ENCODE measurements at places on chromosomes 1 and 21.
A peak's percentile ranks its signal among the peaks of the same experiment; 100 is the strongest.

DNA sequence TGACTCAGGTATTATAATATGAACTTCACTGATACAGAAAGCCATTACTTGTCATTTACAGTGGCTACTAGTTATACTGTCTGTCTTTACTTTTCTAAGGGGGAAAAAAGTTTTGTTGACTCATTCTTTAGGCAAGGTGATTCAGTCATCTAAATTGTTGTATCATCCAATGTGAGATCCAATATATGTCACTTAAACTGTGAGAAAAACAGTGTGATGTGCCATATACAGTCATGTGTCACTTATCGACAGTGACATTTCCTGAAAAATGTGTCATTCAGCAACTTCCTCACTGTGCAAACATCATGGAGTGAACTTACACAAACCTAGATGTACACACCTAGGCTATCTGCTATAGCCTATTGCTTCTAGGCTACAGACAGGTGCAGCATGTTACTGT lies 57.6 kb downstream of the KCNK2 start:
- no peak for DNase-seq

GRCh38 chr1:227787513-227788270 lies 27.8 kb upstream of the PRSS38 start:
- peak; percentile 92 for DNase-seq

DNA sequence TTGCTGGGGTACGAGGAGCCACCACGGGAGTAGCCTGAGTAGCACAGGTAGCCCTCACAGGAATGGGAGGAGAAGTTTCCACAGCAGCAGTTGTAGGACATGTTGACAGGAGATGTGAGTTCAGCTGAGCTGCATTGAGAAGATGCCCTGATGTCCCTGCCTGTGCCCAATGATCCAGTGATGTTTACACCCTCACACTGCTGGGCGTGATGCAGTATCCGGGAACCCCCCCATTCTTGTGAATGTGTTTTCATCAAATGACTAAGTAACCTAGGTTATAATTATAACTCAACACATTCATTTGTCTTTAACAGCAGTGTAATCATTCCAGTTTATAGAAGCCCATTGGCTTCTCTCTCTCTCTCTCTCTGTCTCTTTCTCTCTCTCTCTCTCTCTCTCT lies at the start of gene KRTAP23-1:
Gene KRTAP23-1 (minus strand): TSS at position 101 of the 400 bp plus-strand sequence. CDS start 0 bp downstream, at position 101.
- DNase-seq, result no peak

DNA sequence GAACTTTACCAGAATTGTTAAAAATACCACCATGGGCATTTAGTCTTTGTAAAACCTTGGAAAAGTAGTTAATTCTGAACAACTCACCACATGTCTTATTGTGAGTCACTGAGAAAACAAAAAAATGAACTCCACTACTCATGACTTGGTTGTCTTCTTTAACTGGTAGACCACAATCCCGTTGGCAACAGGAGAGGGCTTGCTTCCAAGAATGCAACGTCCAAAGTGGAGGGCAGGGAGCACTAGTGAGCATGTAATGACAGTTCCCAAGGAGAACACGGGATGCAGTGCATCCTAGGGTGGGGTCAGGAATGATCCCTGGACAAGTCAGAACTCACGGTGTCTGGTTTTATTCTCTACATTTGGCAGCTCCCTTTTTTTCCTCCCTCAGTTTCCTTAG lies 15.2 kb upstream of the HMCN1 start:
- no peak for DNase-seq

GRCh38 chr1:25173809-25174340 lies 58.4 kb downstream of the SYF2 start:
- no peak for DNase-seq

GRCh38 chr1:205449750-205450443 lies 5.9 kb downstream of the BLACAT1 start:
- peak; percentile 55 for DNase-seq

DNA sequence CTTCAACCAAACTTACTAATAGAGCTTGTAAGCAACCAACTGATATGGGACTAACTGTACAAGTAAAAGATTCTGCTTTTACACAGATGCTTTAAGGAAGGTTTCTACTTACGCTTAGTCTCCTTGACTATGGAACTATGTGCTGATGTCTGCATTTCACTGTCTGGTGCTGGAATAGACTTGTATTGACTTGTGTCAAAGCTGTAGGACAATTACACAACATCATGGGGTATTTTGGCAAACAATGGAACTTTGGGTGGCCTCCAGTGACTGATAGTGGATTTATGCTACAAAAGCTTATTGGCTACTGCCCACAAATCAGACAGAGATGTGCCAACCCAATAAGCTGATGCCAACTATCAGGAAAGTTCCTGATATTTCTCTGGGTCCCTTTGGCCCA lies 10.6 kb downstream of the CBR1 start:
- DNase-seq, result no peak

DNA sequence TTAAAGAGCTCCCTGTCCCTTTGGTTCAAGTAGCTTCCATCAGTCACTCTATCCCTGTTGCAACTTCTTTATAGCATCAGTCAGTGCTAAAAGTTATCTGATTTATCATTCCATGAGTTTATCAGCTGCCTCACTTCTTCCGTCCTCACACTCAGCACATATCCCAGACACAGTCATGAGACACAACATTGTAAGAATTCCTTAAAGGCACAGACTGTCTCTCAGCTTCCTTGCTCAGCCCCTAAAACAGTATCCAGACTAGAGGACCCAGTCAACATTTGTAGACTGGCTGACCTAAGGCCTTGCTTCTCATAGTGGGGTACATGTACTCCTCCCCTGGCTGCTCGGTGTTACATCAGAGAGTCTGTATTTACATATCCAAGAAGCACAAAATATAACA lies 164.9 kb upstream of the ADGRL2 start:
- DNase-seq, result no peak

GRCh38 chr21:43824333-43825241 lies 35.2 kb downstream of the RRP1 start:
- no peak for DNase-seq

GRCh38 chr1:12315146-12315545 lies 85.3 kb downstream of the VPS13D start:
- DNase-seq, result no peak

GRCh38 chr1:165371588-165372225 lies 15.2 kb upstream of the LMX1A start:
- DNase-seq, result no peak

- no peak for DNase-seq
Measured at GRCh38 chr1:53069663-53070327, 7.8 kb downstream of the PODN start.

- DNase-seq, result no peak
Measured at GRCh38 chr1:79614762-79615161, 608.2 kb upstream of the ADGRL4 start.

GRCh38 chr1:202058001-202058908 lies 47.9 kb downstream of the ELF3 start:
- DNase-seq, result no peak

DNA sequence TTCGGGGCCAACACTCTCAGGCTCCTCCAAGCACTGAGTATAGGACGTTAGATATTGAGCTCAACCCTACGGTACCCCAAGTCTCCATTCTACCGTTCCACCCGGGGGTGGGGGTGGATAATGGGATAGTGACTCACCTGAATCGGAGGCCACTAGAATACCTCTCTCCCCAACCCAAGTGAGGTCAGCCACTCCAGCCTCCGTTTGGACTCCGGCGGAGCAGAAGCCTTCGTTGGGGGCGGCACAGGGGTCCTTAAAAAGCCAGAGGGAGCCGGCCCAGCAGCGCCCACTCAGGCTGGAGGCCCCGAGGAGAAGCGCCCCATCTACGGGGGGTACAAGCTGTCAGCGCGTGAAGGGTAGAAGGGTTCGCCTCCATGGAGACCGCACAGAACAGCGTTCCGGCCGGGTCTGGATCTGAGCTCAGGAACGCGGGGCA lies 556 bp downstream of the WDR77 start:
- no peak for DNase-seq

GRCh38 chr1:217660353-217661062 lies 29.4 kb downstream of the SPATA17 start:
- no peak for DNase-seq

DNA sequence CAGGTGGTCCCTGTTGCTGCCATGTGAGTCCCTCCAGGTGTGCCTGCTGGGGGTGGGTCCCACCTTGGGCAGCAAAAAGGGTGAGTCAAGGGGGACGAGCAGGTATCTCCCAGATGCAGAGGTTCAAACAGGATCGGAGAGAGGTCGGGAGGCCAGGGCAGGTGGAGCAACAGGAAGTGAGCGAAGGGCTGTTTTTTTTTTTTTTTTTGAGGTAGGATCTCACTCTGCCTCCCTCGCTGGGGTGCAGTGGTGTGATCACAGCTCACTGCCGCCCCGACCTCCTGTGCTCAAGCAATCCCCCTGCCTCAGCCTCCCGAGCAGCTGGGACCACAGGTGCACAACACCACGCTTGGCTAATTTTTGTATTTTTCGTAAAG lies 39.4 kb downstream of the SLC2A7 start:
- no peak for DNase-seq

DNA sequence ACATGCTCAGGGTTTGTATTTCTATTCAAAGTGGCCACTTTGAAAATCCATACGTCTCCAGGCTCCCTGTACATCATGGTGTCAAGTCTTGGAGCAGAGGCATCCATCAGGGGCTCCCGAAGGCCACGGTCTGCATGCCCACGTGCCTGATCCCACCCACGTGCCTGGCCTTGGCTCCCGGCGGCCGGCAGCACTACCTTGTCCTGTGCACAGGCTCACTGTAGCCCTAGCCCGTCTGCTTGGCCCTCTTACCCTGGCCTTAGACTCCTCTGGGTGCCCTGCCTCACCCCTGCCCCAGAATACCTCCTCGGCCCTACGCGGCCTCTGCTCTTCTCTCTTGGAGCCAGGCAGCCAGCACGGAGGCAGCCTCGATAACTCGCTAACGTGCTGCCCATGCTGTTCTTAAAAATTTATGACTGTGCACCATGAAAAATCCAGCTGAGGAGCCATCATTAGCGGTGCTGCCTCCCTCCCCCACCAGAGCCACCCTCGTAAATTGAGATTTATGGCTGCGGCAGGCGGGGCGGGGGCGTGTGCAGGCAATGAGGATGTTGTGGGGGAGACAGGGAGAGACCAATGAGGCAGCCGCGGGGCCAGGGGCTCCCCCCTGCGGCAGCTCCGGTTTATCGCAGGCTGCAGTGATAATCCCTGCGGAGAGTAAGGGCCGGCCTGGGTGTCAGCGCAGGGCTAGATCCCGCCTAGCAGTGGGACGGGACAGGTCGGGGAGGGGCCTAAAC lies 24.6 kb downstream of the DMAP1 start:
- DNase-seq, result no peak

DNA sequence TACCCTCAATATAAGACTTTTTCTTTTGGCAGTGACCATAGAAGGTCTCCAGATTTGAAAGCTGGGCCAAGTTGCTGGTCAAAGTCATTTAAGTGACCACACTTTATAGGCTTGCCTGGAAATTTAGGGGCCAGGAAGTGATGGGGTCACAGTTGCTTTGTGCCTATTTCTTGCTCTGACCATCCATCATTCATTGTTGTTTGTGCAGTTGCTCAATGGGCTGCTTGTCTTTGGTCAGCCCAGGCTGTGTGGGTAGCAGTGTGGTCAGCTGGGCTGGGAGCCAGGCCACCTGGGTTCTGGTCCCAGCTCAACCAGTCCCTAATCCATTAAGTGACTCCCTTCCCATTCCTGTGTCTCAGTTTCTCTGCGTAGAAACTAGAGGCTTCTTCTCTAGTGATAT lies 2.1 kb upstream of the OTUD7B start:
- no peak for DNase-seq

- DNase-seq, result peak; percentile 7
Measured at GRCh38 chr1:157992031-157992832, 1.2 kb upstream of the KIRREL1 start.

DNA sequence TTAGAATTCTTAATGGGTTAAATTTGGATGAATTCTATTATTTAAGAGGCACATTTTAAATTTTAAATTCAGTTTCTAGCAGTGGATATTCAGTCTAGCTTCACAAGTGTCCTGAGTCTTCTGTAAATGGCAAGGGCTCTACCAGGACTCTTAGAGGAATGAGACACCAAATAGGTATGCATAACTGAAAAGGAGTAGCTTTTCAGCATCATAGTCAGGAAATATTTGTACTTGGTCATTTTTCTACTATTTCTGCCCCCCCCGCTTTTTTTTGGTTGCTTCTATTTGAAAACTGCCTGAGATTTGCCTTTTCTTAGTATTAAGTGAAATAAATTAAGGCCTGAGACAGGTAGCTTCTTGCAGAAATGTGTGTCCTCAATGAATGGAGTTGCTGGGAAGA lies 80.2 kb downstream of the MAST2 start:
- DNase-seq, result no peak

GRCh38 chr1:62389531-62389930 lies 47.3 kb upstream of the USP1 start:
- no peak for DNase-seq

GRCh38 chr1:213371847-213372619 lies 321.0 kb downstream of the RPS6KC1 start:
- DNase-seq, result no peak

- DNase-seq, result no peak
Measured at GRCh38 chr1:24289937-24290595, 29.1 kb upstream of the GRHL3 start.

DNA sequence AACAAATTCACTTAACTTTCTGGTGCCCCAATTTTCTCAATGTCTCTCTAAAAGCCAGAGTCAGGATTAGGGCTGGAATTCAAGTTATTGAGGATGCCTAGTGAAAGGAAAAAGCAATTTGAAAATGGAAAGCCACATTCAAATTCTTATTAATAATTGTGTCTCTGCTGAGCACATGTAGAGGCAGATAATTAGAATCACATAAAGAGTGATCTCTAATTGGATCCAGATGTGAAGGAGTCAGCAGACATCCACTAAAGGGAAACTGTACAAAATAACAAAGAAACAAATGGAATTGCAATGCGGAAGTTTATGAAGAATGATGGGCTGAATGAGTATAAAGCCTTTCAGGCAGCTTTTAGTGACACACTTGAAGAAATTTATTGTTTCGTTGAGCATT lies 482.6 kb downstream of the TTLL7 start:
- DNase-seq, result no peak

DNA sequence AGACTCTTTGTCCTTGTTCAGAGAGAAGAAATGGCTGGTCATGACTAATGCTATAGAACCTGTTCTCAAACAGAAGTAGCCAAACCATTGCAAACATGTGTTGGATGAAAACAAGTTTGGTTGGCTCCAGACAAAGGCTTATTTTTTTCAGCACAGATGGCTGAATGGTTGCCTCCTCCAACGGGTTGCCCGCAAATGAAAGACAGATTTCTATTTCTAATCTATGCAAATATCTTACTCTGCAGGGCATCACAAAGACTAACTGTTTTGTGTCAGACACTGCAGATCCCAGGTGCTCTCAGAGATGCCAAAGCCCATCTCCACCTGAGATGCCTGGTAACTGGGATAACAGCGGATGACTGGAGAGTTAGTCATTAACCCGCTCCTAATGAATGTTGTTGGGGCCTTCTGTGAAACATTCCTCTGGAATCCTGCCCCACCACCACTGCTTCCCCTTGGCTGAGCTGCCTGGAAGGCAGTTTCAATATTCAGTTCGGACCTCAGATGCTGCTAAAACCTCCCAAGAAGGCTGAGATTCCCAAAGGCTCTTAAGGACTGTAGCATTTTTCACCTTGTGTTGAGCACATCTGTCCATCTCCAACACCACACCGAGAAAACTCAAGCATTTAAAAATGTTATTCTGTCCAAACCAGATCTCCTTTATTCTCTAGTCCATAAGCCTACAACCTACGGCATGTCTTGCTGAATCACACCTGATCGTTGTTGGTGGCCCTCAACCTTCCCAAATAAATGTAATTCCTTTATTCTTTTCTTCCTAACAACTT lies 104.4 kb downstream of the PTPN14 start:
- DNase-seq, result no peak

- no peak for DNase-seq
Measured at GRCh38 chr1:202848191-202848542, 37.4 kb downstream of the PCAT6 start.

GRCh38 chr1:109300650-109301151 lies 6.1 kb downstream of the MYBPHL start:
- no peak for DNase-seq

All from stimulated activated effector memory CD8-positive, alpha-beta T cell treated with anti-CD3 and anti-CD28 coated beads, Interleukin-12 subunit alpha, Interleukin-12 subunit beta, amount 100 ng/mL, for 72 hours (primary cell).